ENCODE measurements at places on chromosomes 5 and 9. TPM values are rescaled to one million over a fixed set of nuclear protein-coding genes. Genes with fewer than 3 reads are reported as not detected.

PCDHB8 gene
- not detected for polyA plus RNA-seq

CYLC2 gene
- polyA plus RNA-seq: not detected

ANXA2R gene
- 55.9 TPM for polyA plus RNA-seq

OTP gene
- not detected for polyA plus RNA-seq

PCA3 gene
- polyA plus RNA-seq: not detected

SLF1 gene
- 14.0 TPM for polyA plus RNA-seq

SLC1A3 gene
- not detected for polyA plus RNA-seq

PCDHGC5 gene
- not detected for polyA plus RNA-seq

SV2C gene
- not detected for polyA plus RNA-seq

PCDHA1 gene
- polyA plus RNA-seq: not detected

CAST gene
- 94.6 TPM for polyA plus RNA-seq

LRRC70 gene
- polyA plus RNA-seq: 1.1 TPM

VCAN gene
- not detected for polyA plus RNA-seq

EGFLAM gene
- not detected for polyA plus RNA-seq

CCL28 gene
- 7.5 TPM for polyA plus RNA-seq

ASTN2 gene
- polyA plus RNA-seq: 4.2 TPM

CDKN2A gene
- polyA plus RNA-seq: 6.8 TPM

FABP6 gene
- polyA plus RNA-seq: not detected

ELOVL7 gene
- not detected for polyA plus RNA-seq

HSDL2 gene
- 17.0 TPM for polyA plus RNA-seq

MEF2C gene
- polyA plus RNA-seq: not detected

POU5F2 gene
- 0.02 TPM for polyA plus RNA-seq

ADAMTS2 gene
- not detected for polyA plus RNA-seq
